Right lung (tissue), 10 donors: ENCODE measurements at places on chromosomes 6 and 20. TPM values are rescaled to one million over a fixed set of nuclear protein-coding genes. Genes with fewer than 3 reads are reported as not detected.

- peak; percentile 75 for DNase-seq
Measured at GRCh38 chr6:30615219-30615957, 1.7 kb downstream of the PPP1R10 start.

- DNase-seq: peak; percentile 18
Measured at GRCh38 chr6:15763837-15764236, 101.0 kb upstream of the DTNBP1 start.

- DNase-seq: no peak
Measured at GRCh38 chr20:33499355-33499754, 9.5 kb downstream of the CBFA2T2 start.

OR12D3 gene
- not detected for polyA plus RNA-seq

MCCD1 gene
- polyA plus RNA-seq: 0.16 TPM

GATA5 gene
- polyA plus RNA-seq: 46.6 TPM

PTCRA gene
- polyA plus RNA-seq: 0.28 TPM
